ENCODE measurements at places on chromosomes 7 and 10.

GRCh38 chr7:15043931-15044330 lies 141.4 kb upstream of the DGKB start:
- DNase-seq, result no peak

DNA sequence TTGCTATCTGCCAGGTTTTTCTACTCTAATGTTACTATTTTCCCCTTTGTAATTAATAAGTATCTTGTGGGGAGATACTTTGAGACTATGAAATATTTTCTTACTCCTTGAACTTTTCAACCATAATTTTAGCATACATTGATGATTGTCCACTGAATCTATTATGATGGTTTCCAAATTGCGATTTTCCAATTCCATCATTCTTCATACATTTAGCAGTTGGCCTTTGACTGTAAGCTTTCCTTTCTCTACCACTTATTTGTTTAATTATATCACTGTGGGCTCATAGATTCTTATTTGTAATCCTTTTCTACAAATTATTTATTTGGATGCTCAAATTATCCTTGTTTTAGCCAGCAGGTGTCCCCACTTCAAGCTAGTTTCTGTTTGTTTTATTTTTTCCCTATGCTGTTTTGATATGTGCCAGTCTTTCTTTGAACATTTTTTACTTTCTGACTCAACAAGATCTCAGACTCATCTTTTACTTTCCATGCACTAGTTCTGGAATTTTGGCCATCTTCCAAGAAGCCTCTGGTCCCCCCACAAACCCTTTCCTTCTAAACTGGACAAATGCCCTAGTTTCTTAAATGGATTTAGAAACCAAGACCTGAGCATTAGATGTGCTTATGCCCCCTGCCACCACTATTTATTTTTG lies 11.4 kb upstream of the MRPS16 start:
- DNase-seq, result peak; percentile 60

DNA sequence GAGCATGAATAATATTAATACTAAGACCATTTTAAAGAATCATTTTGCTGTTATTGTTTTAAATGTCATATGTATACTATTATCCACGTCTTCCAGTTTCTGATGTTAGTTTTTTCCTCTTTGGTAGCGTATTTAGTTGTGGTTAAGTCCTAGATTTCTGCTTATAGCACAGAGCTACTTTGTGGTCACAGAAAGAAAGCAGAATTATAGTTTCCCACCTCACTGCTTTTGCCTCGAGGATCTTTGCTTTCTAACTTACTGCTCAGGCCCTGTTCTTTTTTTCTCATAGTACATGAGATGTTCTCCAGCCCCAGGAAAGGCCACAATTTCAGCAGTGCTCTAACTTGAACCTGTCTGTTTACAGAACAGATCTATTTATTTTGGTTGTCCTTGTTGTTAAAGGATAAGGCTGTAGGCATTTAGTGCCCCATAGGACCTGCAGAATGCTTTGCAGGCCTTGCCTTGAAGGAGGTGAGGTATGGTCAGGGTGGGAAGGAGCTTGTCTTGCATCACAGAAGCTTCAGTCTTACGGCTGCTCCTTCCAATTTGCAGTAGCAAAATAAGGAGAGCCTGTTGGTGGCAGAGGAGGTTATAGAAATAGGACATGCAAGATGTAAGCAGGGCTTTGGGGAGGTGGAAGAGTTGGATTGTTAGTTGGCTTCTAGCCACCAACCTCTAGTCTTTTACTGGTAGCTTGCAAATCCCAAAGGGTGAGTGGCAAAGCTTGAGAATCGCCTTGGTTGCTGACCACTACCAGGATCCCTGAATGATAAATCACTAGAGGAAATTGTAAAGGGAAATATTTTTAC lies 129.1 kb downstream of the LRRC4 start:
- peak; percentile 36 for DNase-seq

DNA sequence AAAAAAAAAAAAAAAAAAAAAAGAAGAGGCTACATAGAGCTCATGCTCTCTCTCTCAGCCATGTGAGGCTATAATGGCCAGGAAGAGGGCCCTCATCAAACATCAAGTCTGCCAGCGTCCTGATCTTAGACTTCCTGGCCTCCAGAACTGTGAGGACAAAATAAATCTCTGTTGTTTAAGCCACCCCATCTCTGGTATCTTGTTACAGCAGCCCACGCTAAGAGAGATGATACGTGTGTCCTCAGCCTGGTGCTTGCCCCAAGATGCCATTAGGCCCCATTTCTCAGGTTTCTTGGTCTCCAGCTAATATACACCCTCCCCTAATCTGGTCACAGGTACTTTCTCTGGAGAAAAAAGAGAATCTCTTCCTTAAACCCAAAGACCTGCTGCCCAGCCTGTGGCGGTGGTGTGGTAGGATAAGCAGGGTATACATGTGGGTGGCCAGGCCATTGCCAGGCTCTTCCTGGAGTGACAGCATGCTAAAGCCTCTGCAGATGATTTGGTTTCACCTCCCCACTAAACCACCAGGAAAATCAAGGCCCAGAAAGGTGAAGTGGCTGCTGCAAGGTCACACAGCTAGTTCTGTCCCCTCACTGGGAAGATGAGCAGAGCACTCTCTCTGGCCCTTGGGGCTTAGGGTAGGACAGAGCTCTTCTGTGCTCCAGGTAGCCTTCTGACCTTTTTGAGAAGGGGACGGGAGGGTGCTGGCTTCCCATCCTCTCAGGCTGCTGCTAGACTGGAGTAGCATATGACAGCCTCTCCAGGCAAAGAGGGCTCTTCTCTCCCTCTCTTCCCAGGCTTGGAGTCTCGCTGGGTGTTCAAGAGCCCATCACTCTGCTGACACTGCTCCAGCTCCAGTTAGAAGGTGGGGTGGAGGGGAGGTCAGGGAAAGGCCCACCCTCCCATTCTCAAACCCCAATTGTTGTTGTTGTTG lies 5.2 kb downstream of the SPOCK2 start:
- no peak for DNase-seq

- DNase-seq, result peak; percentile 22
These were observed 21.8 kb downstream of the FGFBP3 start for GRCh38 chr10:91887272-91888076.

DNA sequence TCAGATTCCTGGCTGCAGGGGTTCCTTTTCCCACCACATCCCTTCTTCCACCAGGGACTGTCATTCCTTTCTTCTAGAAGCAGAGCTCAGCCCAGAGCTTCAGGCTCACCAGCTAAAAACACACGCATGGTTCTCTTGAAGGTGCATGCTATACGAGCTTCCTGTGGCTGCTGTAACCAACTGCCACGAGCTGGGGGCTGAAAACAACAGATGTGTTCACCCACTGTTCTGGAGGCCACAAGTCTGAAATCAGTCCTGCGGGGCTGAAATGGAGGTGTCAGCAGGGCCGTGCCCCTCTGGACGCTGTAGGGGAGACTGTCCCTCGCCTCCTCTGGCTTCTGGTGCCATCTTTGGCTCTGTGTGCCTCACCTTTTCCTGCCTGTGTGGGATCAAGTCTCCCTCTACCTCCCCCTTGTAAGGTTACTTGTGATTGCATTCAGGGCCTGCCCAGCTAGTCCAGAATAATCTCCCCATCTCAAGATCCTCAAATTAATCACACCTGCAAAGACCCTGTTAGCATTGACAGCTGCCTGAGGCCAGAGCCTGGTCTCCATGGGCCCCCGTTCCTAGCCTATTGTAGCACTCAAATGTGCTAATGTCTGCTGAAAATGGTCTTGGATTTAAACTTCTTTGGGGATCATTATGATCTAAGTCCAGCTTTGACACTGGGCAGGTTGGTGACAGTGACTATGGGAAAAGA lies 13.7 kb downstream of the RAB19 start:
- no peak for DNase-seq

- no peak for DNase-seq
These were observed 122.5 kb upstream of the CDK13 start for GRCh38 chr7:39827571-39827970.

DNA sequence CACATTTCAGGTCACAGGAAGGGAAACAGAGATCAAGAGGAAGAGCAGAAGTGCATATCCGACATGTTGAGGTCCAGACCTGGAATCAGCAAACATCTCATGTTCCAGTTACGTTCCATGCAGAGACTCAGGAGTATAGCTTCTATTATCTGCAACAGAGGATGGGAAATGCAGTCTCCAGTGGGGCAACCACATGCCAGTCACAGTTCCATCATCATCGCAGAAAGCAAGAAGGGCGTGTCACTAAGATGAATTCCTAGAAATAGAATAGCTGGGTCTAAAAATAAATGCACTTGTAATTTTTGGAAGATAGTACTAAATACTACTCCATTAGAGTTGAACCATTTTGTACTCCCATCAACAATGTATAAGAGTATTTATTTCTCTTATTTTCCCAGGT lies 133.2 kb upstream of the MDFIC start:
- DNase-seq, result no peak

GRCh38 chr10:86636311-86636710 lies 18.0 kb upstream of the OPN4 start:
- peak; percentile 49 for DNase-seq

DNA sequence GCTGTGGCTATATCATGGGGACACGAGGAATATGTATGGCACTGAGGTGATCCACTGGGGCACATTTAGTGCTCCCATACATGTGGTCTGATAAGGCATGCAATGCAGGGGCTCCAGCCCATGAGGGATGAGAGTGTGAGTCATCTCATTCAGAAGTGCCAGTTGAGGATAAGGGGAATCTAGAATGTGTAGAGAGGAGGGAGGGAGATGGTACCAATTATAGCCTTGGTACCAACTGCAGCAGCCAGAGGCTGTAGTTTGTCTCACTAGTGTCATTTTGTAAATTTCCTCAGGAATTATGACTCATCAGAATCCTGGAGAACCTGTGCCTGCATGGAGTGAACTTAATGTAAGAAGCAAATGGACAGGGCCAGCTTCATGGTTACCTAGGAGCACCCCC lies 46.2 kb downstream of the LAMB4 start:
- DNase-seq, result peak; percentile 57

GRCh38 chr7:34225193-34225592 lies 319.9 kb downstream of the BMPER start:
- DNase-seq, result no peak

DNA sequence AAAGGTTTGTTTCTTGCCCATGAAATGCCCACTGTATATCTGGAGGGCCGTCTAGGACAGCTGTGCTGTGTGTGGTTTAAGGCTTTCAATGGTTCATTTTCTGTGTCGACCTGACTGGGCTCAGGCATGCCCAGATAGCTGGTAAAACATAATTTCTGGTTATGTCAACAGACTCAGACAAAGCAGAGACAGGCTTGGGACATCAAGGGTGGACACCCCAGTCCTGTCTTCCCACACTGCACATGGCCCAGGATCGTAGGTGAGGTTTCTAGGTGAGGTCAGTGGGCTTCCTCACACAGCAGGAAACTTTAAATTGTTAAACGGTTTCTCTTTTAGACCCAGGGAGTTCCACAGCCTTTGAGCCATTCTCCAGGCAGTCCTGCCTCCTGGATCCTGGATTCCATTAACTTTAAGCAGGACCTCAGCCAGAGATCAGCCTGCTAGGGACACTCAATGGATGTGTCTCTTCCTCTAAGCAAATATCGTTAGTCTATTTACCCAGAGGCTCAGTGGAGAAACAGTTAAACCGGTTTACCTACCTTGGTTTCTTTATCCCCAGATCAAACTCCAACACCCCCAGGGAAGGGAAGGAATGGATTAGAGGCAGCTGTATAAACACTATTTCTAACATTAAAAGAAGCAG lies 66.4 kb downstream of the ST8SIA6 start:
- peak; percentile 8 for DNase-seq

DNA sequence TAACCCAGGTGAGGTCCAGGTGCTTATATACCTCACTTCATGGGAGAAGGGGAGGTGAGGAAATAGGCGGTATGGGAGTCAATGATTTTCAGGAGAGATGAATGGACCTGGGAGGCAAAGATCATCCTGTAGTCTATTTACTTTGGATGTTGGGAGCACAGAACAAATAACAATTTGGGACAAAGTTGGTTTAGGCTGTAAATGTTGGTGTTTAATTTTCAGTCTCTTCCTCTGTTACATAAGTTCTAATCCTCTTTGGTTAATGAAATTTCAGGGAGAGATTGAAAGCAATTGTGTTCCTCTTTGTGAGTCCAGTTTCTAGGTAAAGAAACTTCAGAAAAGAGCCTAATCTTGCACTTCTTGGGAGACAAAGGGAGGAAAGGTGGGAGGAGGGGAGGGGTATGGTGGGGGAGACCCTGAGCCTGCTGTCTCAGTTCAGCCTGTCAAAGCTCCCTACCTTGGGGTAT lies 46.9 kb downstream of the AKR1C4 start:
- no peak for DNase-seq

DNA sequence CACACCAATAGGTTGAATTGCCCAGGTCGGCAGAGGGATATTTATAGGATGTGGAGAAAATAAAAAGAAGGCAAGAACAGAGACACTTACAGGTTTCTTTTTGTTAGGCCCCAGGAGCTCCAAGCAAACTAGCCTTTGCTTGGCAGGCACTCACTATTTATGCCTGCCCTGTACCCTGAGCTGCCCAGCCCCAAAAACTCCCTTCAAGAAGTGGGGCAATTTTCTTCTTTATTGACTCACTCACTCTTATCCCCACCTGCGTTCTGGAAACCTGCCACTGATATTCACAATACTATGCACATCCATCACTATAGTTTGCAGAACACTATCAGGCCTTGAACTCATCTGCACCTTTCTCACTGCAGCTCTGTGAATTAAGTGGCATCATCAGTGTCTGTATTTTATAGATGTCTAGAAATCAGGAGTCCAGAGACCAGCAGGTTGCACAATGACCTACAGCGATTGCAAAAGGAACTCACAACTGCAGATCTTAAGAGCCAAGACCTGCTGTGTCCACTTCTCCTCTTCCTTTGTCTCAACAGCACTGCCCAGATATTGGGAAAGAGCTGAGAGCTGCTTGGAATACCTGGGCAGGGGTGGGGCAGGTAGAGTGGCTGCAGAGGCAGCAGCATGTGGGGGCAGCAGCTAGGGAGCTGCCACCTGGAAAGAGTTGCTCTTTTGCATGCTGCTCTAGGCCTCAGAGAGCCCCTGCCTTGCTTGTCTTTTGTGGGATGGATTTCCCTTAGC lies at the start of gene SFTPD:
SFTPD (minus strand) TSS at position 130 of the 747 bp plus-strand sequence. CDS start 2,446 bp downstream, outside the sequence.
- no peak for DNase-seq

DNA sequence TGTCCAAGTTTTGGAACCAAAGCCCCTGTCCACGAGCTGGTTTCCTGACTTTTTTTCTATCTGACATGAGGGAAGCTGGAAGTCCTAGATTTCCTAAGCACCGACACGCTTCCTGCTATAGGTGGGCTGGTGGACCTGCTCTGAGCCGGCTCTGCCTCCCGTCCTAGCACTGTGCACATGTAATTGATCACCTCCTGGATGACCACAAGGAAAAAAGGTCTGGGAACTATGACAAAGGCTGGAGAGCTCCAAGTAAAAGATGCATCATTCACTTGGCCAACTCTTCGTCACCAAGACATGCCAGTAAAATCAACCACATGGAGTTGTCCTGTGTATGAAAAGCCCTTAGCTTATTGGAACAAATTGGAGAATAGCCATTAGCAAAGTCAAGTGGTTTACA lies 104.8 kb downstream of the ITIH5 start:
- DNase-seq, result no peak
